NCI-H1694 treated with DMSO at 0.1 percent for 48 hours (cell line): ENCODE measurements at places on chromosomes 11 and 22.

- no peak for DNase-seq
Measured at GRCh38 chr11:127106938-127107337, 106.4 kb upstream of the KIRREL3 start.

DNA sequence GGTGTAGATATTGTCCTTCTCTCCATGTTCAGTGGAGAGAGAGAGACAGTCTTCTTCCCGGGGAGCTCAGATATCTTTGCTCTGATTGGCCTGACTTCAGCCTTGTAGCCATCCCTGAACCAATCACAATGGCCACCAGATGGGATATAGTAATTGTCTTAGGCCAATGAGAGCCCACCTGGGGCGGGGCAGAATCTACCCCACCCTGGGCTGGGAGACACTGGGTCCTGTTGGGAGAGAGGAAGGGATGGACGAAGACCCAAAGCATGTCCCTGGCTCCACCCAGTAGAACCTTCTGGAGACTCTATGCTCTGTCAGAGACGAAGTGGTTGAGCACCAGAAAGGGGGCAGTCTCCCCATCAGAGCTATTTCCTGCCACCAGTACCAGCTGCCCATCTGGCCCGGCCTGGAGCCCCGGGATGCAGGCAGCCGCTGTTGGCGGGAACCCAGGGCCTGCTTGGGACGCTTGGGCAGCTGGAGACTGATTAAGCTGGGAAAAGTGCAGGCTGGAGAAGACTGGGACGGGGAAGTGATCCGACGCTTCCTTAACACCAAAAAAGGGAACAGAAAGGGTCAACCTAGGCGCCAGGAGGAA is 31.6 kb upstream of the CBX7 start:
- no peak for DNase-seq

DNA sequence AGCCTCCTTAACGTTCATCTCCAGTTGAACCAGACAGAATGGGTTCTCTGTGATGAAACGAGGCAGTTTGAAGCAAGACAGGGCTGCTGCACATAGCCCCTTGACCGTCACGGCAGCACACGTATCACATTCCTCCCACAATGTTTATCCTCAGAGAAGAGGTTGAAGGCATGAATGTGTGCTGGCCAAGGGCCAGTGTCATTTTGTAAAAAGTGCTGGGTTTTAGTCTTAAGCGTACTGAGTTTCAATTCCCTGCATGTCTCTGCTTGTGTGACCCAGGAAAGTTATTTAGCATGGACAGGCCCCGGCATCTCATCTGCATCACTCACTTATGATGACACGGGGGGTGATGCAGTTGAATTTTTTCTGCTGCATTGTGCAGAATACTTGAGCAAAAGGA is 31.6 kb downstream of the TTC12 start:
- no peak for DNase-seq

GRCh38 chr11:113673550-113674396 is 32.3 kb downstream of the TMPRSS5 start:
- no peak for DNase-seq

DNA sequence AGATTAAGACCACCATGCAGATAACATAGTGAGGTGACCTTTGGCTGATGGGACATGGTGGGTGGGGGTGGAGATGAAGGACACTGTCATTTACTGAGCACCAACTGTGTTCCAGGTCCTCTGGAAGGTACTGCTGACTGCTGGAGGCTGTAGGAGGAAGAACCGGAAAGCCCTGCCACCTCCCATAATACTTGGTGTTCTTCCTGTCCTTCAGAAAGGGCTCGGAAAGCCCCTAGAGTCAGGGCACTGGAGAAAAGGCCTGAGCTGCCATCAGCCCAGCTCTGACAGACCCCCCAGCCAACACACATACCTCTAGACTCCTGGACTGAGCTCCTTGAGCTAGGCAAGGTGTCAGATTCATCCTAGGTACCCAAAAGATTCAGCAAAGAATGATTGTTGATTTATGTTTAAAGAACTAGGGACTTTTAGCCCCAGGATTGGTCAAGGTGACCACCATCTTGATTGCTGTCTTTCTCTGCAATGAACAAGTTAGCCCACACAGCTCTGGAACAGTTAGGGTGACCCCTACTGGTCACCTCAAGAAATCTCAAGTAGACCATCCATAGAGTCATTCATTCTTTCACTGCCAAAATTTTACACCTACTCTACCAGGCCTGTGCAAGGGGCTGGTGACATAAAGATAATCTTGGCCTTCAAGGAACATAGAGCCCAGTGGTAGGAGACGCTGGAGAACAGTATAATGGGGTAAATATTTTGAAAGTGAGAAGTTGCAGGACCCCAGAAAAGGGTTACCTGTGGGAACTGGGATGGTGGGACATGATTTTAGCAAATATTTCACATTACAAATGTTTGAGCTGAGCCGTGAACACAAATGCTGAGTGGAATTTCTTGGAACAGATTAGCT is 39.4 kb downstream of the IRAG1 start:
- DNase-seq, result peak; percentile 52

DNA sequence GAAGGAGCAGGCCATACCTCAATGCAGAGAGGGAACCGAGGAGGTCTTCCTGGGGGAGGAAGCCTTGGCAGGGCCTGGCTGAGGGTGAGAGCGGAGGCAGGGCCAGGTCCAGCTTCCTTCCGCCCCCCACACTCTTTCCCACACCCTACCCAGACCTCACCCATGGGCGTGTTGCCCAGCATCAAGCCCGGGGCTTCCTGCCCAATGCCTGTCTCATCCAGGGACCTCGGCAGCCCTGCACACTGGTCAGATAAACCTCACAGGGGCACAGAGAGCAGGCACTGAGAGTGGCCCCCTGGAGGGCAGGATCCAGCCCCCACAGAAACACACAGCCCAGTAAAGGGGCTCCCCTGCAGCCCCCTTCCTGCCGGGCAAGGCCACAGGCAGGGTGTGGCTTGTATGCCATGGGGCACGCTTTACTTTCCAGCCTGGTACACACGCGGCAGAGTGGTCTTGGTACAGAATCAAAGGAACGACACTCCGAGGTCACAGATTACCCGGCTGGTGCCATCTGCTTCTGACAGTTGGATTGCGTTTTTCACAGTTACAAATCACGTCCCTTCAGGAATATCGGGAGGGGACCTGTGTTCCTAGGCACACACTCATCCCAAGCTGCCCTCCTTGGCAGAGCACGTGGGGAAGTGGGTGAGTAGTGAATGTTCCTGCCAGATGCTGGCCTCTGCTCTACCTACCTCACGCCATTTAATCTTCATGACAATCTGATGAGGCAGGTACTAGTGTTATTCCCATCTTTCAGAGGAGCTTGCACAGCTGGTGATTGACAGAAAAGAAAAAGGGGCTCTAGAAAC is 20.0 kb upstream of the CD5 start:
- peak; percentile 71 for DNase-seq

DNA sequence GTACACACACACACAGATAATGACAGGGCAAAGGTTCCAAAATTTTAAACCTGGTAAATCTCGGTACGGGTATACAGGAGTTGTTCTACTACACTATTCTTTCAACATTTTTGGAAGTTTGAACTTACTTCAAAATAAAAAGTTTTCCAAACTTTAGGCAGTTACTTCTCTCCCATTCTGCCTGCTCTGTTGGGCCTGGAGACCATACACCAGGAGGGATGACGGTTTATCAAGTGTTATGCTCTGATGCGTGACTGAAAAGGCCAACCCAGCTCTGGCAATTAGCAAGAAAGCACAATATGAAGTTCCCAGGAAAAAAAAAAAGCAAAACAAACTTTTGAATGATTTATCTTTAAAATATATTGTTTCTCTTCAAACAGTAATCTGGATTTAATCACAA is 969 bp downstream of the SERPIND1 start:
- no peak for DNase-seq

DNA sequence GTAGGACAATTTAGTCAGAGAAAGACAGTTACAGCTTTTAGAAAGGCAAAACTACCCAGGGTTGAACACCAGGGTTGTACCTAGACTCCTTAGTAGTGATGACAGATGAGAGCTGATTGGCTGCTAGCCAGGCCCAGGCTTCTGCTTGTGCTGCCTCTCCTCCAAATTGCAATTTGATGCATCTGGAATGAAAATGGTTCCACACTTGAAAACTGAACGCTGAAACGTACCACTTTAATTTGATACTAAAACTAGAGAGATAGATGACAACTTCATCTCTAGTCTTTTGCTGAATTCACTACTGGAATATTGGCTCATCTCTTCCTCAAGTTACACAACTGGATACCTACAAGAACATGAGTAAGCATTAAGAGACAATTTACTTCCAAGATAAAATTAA is 19.2 kb upstream of the FNBP4 start:
- DNase-seq, result peak; percentile 49

DNA sequence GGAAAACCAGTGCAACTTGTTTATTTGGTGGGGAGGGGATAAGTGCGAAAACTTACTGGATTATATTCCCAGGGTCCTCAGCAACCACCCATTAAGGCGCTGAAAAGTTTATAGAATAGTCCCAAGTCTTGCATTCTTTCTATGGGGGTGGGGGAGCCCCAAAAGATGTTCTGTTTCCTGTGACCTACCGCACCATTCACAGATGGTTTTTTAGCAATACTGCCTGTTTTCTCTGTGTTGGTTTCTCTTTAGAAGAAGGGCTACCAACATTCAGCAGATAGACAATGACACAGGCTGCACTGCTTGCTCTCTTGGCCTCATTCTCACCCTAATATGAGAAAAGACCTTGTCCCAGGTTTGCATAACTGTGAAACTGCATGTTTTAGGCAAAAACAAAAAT is 86.5 kb downstream of the FAM76B start:
- no peak for DNase-seq

GRCh38 chr22:27181537-27181936 is 524.1 kb downstream of the MIAT start:
- no peak for DNase-seq

DNA sequence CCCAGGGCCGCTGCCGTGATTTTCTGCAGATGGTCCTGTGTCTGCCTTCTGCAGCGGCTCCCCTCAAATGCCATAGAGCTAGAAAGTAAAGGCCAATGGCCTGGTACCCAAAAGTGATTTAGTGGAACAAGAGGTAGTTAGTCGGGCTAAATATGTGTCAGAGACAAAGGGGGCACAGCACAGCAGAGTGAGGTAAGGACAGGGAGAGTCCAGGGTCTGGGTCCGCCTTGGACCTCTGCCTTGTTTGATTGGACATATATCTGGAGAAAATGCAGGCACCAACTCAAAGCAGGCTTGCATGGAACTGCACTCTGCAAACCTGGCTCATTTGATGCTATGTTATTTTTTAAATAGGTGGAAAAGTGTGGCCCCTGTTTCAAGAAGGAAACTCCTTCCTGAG is 249.6 kb upstream of the B3GAT1 start:
- DNase-seq, result no peak

DNA sequence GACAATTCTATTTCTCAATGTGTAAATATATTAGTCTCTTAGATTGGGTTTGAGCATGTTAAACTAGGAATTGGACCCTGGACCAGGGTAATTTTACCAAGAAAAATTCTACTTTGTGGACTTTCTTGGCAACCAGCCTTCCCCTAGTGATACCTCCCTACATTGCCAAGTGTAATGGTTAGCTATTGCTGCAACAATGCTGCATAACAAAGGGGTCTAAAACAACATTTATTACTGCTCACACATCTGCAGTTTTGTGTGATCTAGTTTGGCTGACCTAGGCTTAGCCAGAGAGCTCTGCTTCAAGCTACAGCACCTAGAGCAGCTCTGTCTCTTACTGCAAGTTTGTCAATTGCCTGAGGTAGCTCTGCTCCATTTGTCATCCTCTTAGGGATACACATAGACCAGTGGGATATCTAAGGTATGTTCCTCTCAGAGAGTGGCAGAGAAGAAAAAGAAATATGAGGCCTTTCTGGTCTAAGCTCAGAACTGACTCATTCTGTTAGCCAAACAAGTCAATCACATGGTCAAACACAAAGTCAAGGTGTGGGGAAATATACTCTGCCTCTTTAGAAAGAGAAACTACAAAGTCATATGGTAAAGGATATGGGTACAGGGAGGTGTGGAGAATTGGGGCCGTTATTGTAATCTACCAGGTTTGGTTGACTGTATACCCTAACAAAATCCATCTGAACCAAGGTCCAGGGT is 2.0 kb upstream of the LAYN start:
- no peak for DNase-seq

DNA sequence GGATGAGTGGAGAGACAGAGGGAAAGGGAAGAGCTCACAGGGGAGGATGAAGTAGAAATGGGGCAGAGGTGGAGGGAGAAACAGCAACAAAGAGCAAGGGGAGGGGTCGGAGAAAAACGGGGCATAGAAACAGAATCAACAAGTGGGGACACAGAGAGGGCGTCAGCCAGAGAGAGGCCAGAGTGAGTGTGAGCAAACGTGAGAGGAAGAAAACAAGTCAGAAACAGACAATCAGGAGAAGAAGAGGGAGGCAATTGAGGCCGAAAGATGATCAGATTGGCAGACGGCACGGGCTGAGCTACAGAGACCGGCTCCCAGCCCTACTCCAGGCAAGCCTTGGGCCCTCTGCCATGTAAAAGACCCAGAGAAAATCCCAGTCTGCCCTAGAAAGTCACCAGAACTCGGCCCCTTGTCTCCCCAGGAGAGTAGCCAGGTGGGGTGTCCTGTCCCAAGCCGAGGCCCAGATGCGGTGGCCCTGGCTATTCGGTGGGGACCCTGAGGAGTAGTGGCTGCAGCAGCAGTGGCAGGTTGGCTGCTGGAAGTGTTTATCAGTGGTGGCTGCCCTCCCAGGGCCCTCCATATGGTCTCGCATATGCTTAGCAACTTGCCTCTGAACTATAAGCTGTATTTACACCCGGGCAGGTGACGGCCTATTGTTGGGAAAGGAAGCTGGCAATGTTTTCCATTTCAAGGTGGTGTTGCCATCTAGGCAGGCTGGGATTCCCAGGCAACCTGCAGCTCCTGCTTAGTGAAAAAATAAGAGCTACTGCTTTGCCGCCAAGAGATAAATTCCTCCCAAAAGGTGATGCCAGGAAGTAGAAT is 14.8 kb upstream of the TSPAN18 start:
- peak; percentile 91 for DNase-seq

GRCh38 chr11:28257761-28258160 is 149.6 kb downstream of the METTL15 start:
- DNase-seq, result no peak

DNA sequence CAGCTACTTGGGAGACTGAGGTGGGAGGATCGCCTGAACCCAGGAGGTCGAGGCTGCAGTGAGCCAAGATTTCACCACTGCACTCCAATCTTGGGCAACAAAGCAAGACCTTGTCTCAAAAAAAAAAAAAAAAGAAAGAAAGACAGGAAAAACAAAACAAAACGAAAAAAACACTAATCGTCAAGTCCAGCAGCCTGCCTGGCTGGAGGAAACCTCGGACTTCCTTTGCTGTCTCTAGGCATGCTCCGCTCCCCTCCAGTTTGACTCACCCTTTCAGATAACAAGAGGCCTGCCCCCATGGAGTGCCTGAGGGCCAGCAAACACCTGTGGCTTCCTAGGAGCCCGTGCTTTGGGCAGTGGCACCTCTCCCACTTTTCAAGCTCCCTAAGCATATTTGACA is 28.8 kb upstream of the CHKA start:
- no peak for DNase-seq

GRCh38 chr11:134120921-134121526 is 52.2 kb downstream of the JAM3 start:
- DNase-seq, result no peak

- DNase-seq, result no peak
Measured at GRCh38 chr11:8967184-8967583, 2.9 kb upstream of the TMEM9B start.
